DMS 273 treated with DMSO at 0.1 percent for 48 hours (cell line): ENCODE measurements at places on chromosomes 2 and 18.

GRCh38 chr2:27959496-27959895 lies 69.0 kb downstream of the BABAM2 start:
- no peak for DNase-seq

DNA sequence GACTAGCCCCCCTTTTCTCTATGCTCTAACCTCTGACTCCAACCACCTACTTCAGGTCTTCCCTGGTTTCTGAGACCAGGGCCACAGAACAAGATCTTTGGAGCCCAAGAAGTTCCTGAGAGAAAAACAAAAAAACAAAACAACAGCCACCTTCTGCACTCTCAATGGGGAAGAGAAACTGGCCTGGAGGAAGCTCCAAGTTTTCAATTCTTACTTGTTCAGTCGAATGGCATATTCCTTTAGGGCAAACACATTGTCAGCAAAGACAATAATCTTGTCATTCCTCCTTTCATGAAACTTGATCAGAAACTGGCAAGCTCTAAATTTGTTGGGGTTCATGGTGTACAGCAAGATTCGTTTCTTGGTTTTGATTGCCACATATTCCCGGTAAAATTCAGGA lies 15.0 kb downstream of the ERCC3 start:
- DNase-seq: no peak

DNA sequence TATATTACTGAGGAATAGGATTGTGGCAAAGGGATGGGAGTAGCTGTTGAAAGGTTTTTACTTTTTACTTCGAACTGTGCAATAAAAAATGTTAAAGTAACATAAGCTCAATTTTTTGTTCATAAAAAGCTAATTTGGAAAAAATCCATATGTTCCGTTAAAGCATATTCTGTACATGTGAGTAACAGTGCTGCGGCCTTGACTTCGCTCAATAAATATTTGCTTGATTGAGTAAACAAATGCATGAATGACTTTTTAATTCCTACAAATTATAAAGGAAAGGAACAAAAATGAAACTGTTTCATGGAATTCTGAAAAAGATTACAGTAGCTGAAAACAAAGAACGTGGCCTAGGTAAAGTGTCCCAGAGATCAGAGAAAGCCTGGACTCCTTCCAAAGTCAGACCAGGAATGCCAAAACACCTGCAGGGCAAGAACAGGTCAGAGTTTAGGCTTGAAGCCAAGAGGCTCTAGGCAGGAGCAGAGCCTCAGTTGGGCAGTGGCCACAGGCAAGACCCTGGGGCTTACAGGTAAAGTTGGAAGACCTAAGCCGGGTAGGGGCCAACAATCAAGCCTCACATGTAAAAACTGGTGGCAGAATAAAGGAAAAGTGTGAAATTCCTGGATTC lies 44.3 kb upstream of the FIGN start:
- DNase-seq: no peak

- no peak for DNase-seq
Measured at GRCh38 chr2:120916446-120916845, 180.8 kb downstream of the GLI2 start.

DNA sequence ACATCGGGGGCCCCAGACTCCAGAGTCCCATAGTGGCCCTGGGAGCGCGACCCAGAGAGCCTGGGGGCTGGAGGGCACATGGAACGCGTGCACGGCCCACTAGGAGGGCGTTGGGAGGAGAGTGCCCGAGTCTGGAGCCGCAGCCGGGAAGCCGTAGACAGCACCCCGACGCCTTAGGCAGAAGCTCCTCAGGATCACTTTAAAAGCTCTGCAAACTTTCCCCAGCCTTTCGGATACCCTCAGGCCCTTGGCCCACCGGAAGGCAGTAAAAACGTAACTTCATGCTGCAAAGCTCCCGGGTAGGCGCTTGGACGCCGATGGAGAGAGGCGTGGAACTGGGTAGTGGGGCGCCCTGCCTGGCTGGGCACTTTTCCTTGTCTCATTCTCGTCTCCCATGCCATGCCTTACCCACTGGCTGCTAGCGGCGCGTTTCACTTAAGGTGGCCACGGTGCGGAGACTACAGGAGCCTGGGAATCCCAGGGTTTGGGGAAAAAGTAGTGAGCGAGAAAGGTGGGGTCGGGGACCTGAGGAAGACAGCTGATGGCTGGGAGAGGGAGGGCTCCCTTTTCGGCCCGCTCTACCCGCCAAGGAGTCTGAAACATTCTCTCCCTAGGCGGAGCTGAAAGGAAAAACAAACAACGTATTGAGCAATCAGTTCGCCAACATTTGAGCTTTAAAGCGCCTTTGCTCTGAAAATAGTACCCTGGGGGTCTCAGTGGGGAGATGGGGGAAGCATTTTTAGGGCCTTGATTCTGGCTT lies 141.8 kb downstream of the MEIS1 start:
- DNase-seq: no peak

DNA sequence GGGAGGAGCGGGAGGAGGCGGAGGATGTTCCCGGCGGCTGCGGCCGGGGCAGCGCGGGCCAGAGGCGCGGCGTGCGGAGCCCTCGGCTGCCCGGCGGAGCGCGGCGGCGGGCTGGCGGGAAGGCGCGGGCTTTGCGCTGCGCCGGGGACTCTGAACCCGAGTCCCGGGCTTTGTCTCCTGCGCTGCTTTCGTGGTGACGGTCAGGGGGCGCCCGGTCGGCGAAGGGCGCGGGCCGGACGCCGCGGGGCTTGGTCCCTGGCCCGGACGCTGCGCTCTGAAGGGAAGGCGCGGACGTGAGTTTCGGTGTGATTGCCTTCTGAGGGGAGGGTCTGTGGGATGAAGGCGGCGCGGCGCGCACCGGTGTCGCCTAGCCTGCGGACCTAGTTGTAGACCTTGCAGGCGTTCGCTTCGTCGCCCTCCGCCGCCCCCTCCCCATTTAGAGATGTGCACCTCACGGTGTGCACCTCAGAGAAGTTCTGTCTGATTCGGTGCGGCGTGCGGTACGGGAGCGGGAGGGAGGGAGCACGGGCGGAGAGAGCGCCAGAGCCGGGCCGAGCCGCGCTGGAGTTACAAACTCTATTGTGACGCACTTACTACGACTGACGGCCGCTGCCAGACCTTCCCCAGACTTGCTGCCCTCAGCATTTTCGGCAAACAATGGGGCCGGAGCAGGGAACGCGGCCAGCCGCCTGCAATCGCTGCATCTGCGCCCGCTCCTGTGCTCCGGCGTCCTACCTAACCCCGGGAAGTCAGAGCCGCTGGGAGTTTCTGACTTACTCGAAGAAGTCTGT lies 2.1 kb downstream of the BCL2L11 start:
- DNase-seq: no peak

GRCh38 chr2:27214941-27215340 lies 2.2 kb upstream of the CAD start:
- DNase-seq: no peak

GRCh38 chr18:73461780-73462059 lies 593.9 kb upstream of the NETO1 start:
- no peak for DNase-seq

GRCh38 chr18:46771141-46771540 lies 14.3 kb upstream of the ST8SIA5 start:
- no peak for DNase-seq

DNA sequence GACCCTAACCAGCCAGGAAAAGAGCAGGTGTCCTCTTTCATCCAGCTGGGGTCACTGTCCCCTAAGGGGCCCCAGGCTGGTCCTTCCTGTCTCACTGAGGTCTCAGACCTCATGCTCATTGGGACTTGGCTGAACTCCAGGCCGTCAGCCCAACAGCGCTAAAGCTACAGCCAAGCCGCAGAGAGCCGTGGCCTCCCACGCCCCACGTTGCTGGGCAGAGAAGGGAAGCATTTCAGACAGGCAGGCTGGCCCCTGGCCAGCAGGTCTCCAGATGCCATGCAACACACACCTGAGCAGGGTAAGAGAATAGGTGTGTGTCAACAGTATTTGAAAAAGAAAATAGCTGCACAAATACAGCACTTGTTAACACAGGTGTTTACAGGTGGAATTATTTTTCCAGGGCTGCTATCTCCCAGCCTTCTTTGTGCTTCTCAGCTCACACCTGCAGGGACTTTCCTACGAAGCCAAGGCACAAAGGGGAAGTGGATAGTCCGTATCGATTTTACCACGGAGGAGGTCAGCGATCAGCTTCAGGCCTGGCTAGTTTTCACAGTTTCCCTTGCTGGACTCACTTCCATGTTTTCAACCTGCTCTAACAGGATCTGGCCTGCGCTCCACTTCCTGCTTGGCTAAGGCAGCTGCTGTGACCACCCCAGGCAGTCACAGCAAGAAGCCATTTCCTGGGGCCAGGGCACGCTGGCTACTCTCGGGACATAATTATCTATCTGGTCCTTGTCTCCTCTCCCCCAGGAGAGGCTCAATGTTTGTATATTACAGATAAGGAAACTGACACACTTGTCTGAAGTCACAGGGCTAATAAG lies 156.1 kb upstream of the ID2 start:
- DNase-seq: no peak

- DNase-seq: no peak
Measured at GRCh38 chr2:105121434-105121833, 83.6 kb downstream of the MRPS9 start.

DNA sequence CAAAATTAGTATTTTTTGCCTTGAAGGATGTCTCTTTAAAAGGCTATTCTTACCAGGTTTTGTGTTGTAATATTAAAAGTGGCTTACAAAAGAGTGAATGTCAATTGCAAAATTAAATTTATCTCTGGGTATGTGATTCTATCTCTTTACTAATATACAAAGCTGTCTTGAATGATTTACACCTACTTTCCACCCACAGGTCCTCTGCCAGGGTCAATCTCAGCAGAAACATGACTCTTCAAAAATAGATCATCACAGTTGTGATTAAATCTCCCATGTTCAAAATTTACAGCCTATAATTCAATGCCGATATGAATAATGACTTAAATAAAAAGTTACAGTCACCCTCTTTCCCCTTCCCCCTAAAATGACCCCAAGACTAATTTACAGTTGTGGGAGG lies 78.8 kb downstream of the SLC8A1 start:
- no peak for DNase-seq

DNA sequence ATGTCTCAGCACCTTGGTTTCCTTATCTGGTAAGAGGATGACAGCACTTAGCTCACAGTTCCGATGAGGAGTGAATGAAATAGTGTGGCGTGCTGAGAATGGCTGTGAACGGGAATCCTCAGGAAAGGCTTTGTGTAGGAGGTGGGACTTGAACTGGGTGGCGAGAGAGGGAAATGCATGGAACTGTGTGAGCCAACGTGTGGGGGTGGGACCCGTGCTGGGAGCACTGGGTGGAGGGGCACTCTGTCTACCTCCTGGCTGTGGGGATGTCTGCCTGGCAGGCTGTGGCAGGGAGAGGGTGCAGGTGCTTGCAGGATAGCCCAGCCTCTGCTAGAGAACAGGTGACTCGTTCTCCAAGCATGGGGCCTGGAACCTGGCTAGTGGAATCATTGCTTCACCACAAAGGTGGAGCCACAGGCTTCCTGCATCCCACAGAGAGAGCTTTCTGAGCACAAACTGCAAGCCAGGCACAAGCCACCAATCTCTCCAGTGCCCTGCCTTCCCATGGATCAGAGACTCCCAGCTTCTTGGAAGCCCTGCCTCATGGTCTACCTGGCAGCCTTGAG lies 145.2 kb downstream of the CELF4 start:
- DNase-seq: no peak

GRCh38 chr2:233416199-233416598 lies 61.9 kb downstream of the DGKD start:
- DNase-seq: no peak

GRCh38 chr2:213296270-213296669 lies 12.0 kb downstream of the SPAG16 start:
- no peak for DNase-seq

DNA sequence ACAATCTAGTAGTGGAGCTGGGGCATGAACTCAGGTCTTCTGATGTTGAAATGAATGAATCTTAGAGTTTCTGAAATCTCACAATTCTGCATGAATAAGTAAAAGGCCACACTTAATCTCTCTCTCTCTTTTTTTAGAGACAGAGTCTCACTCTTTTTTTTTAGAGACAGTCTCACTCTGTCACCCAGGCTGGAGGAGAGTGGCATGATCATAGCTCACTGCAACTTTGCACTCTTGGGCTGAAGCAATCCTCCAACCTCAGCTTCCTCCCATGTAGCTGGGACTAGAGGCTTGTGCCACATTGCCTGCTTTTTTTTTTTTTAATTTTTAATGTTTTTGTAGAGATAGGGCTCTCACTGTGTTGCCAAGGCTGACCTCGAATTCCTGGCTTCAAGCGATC lies 68.9 kb upstream of the THOC1 start:
- DNase-seq: no peak

DNA sequence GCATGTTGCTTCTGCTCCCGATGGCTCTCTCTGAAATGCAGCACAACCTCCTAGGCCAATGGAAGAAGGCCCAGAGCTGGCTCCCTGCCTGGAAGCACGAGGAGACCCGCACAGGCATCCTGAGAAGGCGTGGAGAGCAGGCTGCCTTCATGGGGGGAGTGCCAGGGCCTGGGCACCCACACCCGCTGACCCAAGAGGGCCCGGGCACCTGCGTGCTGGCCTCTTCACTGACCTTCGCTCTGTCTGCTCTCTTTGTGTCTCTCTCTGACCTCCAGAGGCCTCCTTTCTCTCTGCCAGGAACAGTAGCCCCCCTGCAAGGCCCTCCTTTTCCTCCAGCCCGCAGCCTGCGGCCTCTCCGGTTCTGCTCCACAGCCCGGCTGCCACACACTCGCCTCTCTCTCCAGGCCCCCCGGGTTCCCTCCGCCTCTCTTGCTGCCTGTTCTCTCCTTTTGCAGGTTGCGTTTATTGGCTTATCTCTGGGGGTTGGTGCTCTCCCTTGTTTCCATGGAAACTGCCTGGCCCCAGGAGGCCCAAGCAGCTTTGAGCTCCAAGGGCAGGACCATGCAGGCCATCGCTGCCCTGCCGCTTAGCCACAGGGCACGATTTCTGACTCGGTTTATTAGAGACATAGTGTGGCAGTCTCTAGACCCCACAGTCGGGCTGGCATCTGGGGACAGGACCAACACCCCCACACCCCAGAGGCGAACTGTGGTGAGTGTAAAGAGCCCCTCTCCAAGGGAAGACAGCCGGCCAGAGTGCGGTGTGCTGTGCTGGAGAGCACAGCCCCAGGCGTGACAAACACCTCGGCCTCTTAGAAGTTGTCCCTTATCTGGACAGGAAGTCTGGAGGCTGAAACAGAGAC lies 1.7 kb downstream of the MZT2B start:
- DNase-seq: no peak

GRCh38 chr2:62956651-62957050 lies 94.0 kb upstream of the OTX1 start:
- DNase-seq: peak; percentile 79

DNA sequence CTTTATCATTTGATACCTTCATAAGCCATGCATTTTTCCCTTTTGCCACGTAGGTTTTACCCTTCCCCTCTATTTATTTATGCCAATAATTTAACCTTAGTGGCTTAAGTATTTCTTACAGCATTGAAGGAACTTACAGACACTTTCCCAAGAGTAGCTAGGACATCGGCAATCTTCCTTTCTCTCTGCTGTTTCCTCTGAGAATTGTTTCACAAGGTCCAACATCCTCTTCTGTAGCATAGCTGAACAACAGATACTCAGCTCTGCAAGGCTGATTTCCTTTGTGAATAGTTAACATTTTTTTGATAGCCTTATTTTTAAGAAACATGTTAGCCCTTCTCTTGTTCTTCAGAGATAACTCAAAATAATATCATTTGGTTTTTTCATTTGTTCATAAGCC lies 1.1 kb upstream of the GCA start:
- no peak for DNase-seq
